ENCODE measurements at places on chromosomes 7 and 10.

DNA sequence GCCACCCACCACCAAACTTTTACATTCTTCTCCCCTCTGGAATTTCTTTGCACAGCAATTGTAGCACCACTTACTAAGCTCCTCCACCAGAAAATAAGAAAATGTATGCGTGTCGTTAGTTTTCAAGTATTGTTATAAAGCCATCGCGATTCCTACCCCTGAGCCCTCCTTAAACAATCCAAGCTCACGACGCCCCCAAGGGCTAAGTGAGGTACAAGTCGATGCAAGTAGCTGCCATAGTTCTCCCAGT is 1.3 kb downstream of the FRAT2 start:
- no peak for DNase-seq

DNA sequence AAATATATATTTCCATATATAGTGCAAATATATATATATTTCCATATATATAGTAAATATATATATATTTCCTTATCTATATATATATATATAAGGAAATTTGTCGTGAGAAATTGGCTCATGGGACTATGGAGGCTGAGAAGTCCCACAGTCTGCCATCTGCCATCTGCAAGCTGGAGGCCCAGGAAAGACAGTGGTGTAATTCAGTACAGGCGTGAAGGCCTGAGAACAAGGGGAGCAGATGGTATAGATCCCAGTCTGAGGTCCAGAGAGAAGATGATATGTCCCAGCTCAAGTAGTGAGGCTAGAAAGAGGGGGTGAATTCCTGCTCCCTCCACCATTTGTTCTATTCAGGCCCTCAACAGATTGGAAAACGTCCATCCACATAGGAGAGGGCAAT is 78.9 kb downstream of the MTPN start:
- DNase-seq, result no peak

DNA sequence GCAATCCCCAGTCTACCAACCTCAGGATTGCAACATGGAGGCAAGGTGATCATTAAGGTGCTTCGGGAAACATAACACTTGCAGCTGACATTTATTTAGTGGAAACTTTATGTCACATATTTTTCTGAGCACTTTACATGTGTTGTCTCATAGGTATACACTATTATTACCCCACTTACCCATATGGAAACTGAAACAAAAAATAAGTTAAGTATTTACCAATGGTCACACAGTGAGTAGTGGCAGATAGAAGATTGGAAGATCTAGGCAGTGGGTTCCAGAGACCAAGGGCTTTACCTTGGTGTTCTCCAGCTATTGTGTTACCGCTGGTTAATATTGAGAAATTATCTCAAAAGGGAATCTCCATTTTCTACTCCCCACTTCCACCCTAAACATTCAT is 1279.1 kb upstream of the SORCS1 start:
- no peak for DNase-seq

DNA sequence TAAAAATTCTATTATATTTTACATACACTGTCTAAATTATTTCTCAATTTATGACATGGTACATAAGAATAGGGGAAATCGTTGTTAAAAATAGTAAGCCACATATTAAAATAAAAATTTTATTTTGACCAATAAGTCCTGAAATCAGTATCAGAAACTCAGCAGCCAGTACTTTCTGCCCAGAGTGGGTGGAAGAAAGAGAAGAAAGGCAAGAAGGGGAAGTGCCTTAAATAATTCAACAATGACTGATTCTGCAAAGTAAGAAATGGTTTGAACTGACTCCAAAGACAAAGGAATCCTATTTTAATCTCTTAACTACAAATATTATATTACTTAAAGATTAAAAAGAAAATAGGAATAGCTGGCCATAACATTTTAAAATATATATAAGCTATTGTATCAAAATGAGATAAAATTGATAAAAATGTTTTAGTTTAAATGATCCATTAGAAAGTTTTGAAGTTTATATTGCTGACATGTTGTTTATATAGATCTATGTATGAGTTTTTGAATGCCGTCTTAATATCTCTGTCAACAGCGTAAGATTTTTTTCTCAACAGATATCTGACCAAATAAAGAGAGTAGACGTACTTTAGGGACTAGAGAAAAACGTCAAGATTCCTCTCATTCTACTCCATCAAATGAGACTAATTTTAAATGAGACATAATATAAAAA is 30.2 kb upstream of the NRCAM start:
- no peak for DNase-seq

DNA sequence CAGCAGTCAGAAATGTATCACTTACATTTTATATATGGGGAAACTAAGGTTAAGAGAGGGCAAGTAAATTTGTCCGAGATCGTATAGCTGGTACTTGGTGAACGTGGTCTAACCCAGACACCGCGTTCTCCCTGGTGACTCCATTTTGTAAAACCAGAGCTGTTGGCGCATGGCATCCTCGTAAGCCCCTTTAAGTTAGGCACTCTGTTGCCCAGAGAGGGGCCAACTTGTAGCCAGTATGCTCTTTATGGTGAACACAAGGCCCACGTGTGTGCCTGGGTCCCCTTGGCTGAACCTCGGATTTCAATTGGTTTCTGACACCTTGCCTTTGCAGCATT is 39.7 kb upstream of the ZNF518A start:
- no peak for DNase-seq

- no peak for DNase-seq
Measured at GRCh38 chr10:79129361-79129997, 60.7 kb downstream of the ZMIZ1 start.

GRCh38 chr10:46291817-46292572 is 5.2 kb downstream of the ANTXRL start:
- DNase-seq, result no peak

- peak; percentile 79 for DNase-seq
Measured at GRCh38 chr7:51160990-51161615, 155.5 kb downstream of the COBL start.

DNA sequence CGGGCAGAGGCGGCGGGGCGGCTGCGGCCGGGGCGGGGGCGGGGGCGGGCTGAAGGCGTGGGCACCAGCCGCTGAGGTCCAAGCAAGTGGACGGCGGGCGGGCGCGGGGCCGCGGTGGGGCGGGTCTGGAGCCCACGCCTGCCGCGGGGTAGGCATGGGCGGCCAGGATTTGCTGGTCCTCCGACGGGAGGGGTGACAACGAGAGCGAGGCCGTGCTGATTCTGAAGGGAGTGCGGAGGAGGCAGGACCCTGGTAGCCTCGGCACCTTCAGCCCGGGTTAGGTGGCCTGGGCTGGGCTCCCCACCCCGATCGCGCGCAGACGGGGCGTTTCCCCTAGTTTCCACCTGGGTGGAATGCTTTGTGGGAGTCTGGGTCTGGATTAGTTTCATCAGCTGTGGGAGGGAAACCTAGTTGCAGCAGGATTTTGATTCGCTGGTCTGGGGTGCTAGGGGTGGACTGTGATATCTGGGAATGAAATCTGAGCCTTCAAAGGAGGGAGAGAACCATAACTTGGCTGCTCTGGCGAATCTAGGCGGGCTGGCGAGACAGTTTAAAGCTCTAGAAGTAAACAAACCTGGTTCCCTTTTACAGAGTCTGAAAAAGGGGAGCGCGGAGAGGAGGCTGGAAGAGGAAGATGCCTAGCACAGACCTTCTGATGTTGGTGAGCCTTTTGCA is 609 bp downstream of the SGPL1 start:
- DNase-seq, result peak; percentile 67

GRCh38 chr10:123783296-123783695 is 108.3 kb downstream of the CPXM2 start:
- no peak for DNase-seq

GRCh38 chr7:106600569-106601373 is 60.2 kb downstream of the CCDC71L start:
- DNase-seq, result no peak

DNA sequence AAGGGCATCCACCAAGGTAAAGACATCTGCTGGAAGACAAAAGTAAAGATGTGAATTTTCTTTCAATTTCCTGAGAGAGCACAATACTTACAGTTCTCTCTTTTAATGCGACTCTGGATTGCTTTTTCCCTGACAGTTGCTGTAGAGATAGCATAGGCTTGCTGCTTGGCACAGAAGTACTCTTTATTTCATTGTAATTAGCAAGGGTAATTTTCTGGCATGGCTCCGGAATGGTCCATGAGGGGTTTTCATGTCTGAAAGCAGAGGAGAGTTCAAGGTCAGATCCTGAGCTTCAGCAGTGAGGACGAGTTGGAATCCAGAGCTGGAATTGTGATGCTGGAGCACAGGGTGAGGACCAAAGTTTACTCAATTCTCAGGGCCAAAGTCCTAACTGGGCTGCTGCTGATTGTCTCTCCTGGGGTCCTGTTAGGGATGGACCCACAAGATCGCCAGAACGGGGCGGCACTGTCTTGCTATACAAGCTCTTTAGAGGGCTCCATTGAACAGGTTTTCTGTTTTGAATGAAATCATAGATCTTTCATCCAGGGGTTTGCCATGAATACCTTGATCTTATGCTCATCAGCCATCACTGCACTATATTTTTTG is 190.0 kb upstream of the MKI67 start:
- DNase-seq, result no peak

DNA sequence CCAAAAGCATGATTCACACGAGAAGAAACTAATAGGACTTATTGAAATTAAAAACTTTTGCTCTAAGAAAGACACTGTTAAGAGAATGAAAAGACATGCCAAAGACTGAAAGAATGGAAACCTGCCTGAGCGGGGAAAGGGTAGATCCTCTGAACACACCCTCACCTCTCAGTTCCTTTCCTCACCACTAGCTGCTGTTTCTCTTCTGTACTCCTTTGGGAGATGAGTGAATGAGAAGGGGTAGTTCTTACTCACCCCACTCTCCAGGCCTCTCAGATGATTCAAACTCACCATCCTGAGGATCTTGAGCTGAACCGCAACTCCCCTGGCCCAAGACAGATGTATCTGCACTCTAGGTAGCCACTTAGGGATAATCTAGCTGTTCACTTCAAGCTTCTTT is 41.9 kb downstream of the IQUB start:
- no peak for DNase-seq

DNA sequence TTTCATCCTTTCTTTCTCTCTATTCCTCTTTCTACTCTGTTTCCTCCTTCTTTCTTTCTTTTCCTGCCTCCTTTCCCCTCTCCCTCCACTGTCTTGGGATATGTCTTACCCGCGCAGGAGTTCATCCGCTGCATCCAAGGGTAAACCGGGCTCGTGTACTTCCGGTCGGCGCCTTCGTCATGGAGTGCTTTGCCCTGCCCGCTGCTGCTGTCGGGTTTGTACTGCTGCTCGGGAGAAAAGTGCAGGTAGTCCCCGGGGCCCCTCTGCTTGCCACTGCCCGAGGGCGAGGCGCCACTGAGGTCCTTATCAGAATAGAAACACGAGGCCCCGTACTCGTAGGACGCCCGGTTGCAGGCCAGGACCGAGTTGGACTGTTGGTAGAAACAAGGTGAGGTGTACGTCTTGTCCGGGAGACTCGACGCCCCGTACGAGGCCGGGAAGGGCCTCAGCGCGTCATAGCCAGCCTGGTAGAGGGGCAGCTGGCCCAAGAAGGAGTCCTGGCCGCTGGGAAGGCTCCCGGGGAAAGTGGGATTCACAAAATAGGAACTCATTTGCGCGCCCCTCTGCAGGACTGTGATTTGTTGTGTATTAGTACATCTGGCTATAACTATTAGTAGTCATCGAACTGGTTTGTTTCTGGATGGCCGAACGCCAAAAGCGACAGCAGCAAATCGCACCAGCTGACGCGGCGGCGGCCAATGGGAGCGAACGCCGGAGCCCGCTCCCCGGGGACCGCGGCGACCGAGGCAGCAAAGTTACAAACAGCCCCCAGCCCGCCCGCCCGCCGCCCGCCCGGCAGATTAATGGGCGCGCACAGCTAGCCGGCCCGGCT is at the start of gene HOXA6:
Gene HOXA6, minus strand, starts transcription at position 576 of the 832 bp plus-strand sequence. Its CDS starts 25 bp downstream, at position 551.
- DNase-seq, result peak; percentile 57

GRCh38 chr10:119252051-119252465 is 44.7 kb downstream of the GRK5 start:
- no peak for DNase-seq

GRCh38 chr10:22252801-22253579 is 35.2 kb upstream of the EBLN1 start:
- DNase-seq, result no peak

DNA sequence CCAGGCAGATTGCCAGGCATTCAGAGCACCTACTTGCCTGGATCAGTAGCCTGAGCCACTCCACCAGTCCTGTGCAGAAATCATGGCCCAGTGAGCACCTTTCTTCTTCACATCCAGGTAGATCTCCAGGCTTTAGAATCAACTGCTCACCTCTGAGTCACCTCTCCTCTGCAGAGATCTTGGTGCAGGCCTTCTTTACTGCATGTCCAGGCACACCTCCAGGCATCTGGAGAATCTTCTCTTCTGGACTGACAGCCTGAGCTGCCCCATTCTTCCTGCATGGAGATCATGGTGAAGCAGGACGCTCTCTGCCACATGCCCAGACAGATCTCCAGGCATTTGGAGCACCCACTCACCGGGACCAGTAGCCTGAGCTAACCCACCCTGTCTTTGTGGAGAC is 894.5 kb upstream of the MBL2 start:
- DNase-seq, result no peak

DNA sequence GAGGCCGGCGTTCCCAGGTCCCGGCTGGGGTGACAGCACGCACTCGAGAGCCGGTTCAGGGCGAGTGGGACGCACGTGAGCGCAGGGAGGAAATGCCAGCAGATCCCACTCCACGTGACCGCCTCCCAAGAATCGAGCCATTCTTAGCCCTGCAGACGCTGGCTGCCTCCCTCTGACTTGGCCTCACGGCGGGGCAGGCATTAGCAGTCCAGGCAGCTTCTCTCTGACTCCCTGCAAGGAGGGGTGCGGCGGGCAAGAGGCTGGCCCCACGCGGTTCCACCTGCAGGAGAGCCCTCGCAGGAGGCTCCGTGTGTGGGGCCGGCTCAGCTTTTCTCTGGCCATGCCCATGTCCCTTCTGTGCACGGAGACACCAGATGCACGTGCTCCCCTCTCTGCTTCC is 10.1 kb downstream of the GPR146 start:
- no peak for DNase-seq

- DNase-seq, result no peak
Measured at GRCh38 chr7:144525956-144526355, 122.5 kb upstream of the NOBOX start.

DNA sequence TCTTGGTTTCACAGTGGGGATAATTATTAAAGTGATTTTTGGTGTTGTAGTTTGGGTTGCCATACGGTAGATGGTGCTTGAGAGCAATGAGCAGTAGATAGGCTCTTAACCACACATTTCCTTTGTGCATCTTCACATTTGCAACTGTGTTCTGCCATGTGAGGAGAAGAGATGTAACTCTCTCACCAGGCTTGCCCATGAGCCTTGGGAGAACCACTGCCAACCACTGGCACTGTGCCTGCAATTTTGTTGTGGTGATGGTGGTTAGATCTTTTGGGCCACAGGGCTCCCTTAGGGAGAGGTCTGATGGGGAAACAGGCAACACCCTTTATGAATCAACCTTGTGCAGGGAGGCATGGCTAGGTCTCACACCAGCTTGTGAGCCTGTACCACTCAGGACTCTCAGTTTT is 204.3 kb downstream of the CCDC7 start:
- no peak for DNase-seq
